ENCODE measurements at places on chromosomes 7 and 10. TPM values are rescaled to one million over a fixed set of nuclear protein-coding genes. Genes with fewer than 3 reads are reported as not detected.

SLIT1 gene
- total RNA-seq = under 0.01 TPM

NEUROD6 gene
- not detected for total RNA-seq

GRCh38 chr10:100338434-100339036, 8.5 kb upstream of the SCD start:
- peak; percentile 45 for DNase-seq

- no peak for DNase-seq
Measured at GRCh38 chr10:1240341-1240775, 184.2 kb downstream of the WDR37 start.

DNA sequence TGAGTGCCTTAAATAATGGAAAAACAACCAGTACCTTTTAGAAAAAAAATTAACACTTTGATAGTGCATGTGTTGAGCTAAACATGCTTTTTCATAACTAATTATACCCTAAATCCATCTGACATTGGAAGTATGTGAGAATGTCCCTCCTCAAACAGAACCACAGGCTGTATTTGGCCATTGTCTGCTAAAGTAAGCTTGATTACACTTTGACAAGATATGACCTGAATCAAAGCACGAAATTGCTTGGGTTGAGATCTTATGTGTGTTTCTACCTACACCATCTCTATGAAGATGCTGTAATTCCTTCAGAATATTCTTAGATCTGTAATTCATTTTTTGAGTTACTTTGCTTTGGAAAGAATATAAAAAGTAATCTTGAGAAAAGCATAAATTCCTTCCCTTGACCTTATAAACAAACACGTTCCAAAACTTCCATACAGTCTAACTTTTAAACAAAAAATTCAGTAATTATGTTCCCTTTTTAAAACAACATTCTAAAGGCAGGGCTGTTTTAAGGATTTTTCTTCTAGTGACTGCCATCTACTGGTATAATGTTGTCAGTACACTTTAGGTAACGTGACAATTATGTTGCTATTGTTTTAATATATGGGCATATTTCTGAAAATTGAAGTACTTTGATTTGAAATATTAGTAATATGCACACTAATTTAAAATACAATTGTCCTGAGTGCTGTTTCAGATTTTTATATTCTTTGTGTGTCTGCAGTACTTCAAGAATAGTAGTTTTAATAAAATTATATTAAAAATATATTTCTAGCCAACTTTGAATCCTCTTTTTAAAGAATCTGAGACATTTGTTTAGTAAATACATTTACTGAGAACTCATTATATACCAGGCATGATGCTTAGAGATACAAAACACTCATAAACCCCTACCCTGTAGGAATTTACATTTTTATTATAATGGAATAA, 20.9 kb downstream of the CD36 start:
- DNase-seq = no peak

GRCh38 chr7:7220821-7221220, 38.5 kb downstream of the C1GALT1 start:
- no peak for DNase-seq

Measured in hematopoietic multipotent progenitor cell (in vitro differentiated cells).